Muscle of leg (tissue), 16 donors: ENCODE measurements at places on chromosomes 7 and 10. TPM values are rescaled to one million over a fixed set of nuclear protein-coding genes. Genes with fewer than 3 reads are reported as not detected.

The MSS51 gene
- 28.2 TPM for total RNA-seq

GRCh38 chr7:151544183-151544582, 24.5 kb upstream of the RHEB start:
- no peak overlapping the region for H3K4me3 ChIP-seq
- no peak for DNase-seq
- peaks cover 3% of the 10 kb centered on the region for H3K4me1 ChIP-seq
- no peak overlapping the region for H3K27ac ChIP-seq
- no peaks in the 10 kb centered on the region for H3K27me3 ChIP-seq

The EPO gene
- total RNA-seq: not detected

- H3K27ac ChIP-seq: no peak overlapping the region
- no peaks in the 10 kb centered on the region for H3K27me3 ChIP-seq
- peaks cover 3% of the 10 kb centered on the region for H3K4me1 ChIP-seq
- no peak overlapping the region for H3K4me3 ChIP-seq
- peaks cover 9% of the 10 kb centered on the region for H3K36me3 ChIP-seq
- DNase-seq: no peak
These were observed 45.8 kb upstream of the RHEB start for GRCh38 chr7:151565541-151565940.

The GALNT11 gene
- 44.0 TPM for total RNA-seq
